GM23248 (cell line): ENCODE measurements at places on chromosomes 13 and 19. TPM values are rescaled to one million over a fixed set of nuclear protein-coding genes. Genes with fewer than 3 reads are reported as not detected.

GRCh38 chr13:99124794-99125316, 75.8 kb upstream of the UBAC2 start:
- no peaks in the 10 kb centered on the region for H3K27me3 ChIP-seq
- H3K4me3 ChIP-seq = peak overlapping the region; percentile 54
- H3K27ac ChIP-seq = no peak overlapping the region
- H3K36me3 ChIP-seq = no peaks in the 10 kb centered on the region
- peaks cover 24% of the 10 kb centered on the region for H3K4me1 ChIP-seq
- DNase-seq = peak; percentile 69

GRCh38 chr13:50711131-50711815, 132.2 kb downstream of the DLEU7 start:
- DNase-seq = no peak
- no peaks in the 10 kb centered on the region for H3K27me3 ChIP-seq
- H3K4me1 ChIP-seq = peaks cover 18% of the 10 kb centered on the region
- no peaks in the 10 kb centered on the region for H3K36me3 ChIP-seq
- H3K27ac ChIP-seq = no peak overlapping the region

- H3K27ac ChIP-seq = no peak overlapping the region
- no peak overlapping the region for H3K4me3 ChIP-seq
- DNase-seq = no peak
- no peaks in the 10 kb centered on the region for H3K4me1 ChIP-seq
- no peaks in the 10 kb centered on the region for H3K36me3 ChIP-seq
These were observed 37.6 kb upstream of the TSHZ3 start for GRCh38 chr19:31386806-31387205.

DNA sequence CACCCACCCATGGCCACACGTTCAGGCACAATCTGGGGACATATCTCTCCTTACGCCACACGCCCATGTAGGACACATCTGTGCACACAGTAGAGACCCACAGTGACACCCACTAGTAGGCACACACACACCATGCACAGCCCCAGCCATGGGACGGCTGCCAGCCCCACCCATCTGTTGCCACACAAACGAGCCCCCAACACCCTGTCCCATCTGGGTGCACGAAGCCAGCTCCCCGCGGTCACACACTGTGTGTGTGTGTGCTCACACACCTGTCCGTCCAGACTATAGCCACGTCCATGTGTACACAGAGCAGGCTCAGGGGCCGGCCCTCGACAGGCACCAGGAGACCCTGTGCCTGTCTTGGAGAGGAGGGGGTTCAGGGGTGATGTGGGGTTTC, 10.6 kb downstream of the ERFL start:
- H3K4me3 ChIP-seq = no peak overlapping the region
- H3K27ac ChIP-seq = no peak overlapping the region
- peaks cover 52% of the 10 kb centered on the region for H3K27me3 ChIP-seq
- no peaks in the 10 kb centered on the region for H3K36me3 ChIP-seq
- H3K4me1 ChIP-seq = no peaks in the 10 kb centered on the region

- H3K4me3 ChIP-seq = no peak overlapping the region
- H3K4me1 ChIP-seq = peaks cover 25% of the 10 kb centered on the region
- H3K27ac ChIP-seq = no peak overlapping the region
- no peaks in the 10 kb centered on the region for H3K36me3 ChIP-seq
These were observed 33.2 kb upstream of the RBM26 start for GRCh38 chr13:79439275-79439674.

DNA sequence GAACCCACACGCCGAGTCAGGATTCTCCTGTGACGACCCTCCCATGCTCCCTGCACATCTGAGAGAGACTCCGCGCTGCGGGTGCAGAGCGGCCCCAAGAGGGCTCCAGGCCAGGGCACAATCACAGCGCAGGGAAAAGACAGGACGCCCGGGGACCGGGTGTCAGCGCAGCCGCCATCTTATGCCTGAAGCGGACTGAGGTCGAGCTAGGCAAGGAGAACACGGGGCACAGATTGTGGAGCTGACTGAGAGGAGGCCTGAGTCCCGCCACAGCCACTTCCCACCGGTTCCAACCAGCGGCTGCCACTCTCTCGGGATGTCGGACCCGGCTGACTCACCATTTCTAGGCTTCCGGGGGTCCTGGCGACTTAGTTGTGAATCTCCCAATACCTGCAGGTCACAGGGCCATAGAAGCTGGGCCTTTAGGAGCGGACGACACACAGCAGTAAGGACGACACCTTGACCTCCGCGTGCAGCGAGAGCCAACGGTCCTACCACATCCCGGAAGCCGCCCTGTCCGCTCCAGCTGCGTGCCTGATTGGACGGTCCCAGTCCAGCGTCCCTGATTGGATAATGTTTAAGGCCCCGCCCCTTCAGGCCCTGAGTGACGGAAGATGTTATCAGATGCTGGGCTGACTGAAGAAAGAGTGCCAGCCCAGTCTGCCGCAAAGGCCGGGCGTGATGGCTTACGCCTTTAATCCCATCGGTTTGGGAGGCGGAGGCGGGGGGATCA, at the start of gene ZNF728:
Gene ZNF728, minus strand, starts transcription at position 487 of the 733 bp plus-strand sequence. Its CDS starts 146 bp downstream, at position 341.
- no peak within 1 kb of the TSS for H3K4me3 ChIP-seq
- H3K4me1 ChIP-seq = no peaks in the 10 kb centered on the region
- DNase-seq = no peak
- H3K36me3 ChIP-seq = no peaks in the 10 kb centered on the region

GRCh38 chr13:27424246-27425157, at the start of gene GTF3A:
Gene GTF3A, plus strand, starts transcription at chr13:27424619.
- H3K4me3 ChIP-seq = peak within 1 kb of the TSS; percentile 84
- H3K27me3 ChIP-seq = no peaks in the 10 kb centered on the region
- peak; percentile 95 for DNase-seq
- peak within 1 kb of the TSS; percentile 79 for H3K27ac ChIP-seq
- 0 out of 2 replicates have a peak, but pooled peaks cover 6% of the 10 kb centered on the region for H3K36me3 ChIP-seq

GRCh38 chr13:92843549-92843948, 383.1 kb upstream of the GPC6 start:
- peaks cover 27% of the 10 kb centered on the region for H3K4me1 ChIP-seq
- H3K36me3 ChIP-seq = no peaks in the 10 kb centered on the region
- H3K4me3 ChIP-seq = no peak overlapping the region

GRCh38 chr13:53560556-53560955, 531.9 kb downstream of the OLFM4 start:
- H3K27me3 ChIP-seq = no peaks in the 10 kb centered on the region
- no peak overlapping the region for H3K4me3 ChIP-seq
- H3K27ac ChIP-seq = no peak overlapping the region
- H3K4me1 ChIP-seq = no peaks in the 10 kb centered on the region
- H3K36me3 ChIP-seq = no peaks in the 10 kb centered on the region

GRCh38 chr13:95156208-95156607, 145.0 kb downstream of the ABCC4 start:
- DNase-seq = peak; percentile 42
- no peaks in the 10 kb centered on the region for H3K27me3 ChIP-seq
- no peak overlapping the region for H3K27ac ChIP-seq
- H3K4me3 ChIP-seq = no peak overlapping the region
- peaks cover 9% of the 10 kb centered on the region; the same call in 1 of the 2 replicates for H3K4me1 ChIP-seq
- no peaks in the 10 kb centered on the region for H3K36me3 ChIP-seq

DNA sequence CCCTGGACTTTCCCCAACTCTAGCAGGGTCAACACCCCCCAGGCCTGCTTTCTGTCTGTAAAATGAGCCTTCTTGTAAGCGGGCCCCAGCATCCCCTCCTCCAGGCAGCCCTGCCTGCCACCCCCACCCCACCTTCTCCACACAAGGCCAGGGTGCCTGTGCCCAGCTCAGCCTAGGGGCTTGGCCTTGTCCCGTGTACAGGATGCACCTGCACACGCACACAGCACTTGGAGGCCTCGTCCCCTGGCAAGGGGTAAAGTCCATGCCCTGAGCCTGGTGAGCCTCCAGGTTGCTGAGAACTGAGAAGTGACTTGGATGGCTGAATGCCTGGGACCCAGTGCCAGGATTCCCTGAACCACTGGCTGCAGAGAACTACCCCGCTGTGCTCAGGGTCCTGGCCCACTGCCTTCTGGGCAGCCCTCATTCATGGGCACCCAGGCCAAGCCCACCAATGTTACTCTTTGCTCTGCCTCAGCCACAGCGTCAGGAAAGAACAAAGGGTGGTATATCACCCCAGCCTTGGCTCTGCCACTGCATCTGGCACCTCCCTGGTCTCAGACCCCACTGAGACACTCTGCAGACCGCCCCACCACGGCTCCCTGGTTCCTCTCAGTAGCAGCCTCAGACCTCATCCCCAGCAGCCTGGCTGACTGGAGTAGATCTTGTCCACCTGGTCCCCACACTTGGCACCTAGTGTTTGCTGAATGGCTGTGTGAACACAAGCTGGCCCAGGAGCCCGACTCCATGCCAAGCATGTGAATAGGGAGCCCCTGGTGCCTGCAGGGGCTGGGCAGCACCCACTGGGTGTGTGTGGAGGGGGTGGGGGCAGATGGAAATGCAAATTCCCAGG, 1.8 kb upstream of the TM6SF2 start:
- no peak for DNase-seq
- H3K36me3 ChIP-seq = no peaks in the 10 kb centered on the region
- no peaks in the 10 kb centered on the region for H3K27me3 ChIP-seq
- no peak overlapping the region for H3K27ac ChIP-seq

DNA sequence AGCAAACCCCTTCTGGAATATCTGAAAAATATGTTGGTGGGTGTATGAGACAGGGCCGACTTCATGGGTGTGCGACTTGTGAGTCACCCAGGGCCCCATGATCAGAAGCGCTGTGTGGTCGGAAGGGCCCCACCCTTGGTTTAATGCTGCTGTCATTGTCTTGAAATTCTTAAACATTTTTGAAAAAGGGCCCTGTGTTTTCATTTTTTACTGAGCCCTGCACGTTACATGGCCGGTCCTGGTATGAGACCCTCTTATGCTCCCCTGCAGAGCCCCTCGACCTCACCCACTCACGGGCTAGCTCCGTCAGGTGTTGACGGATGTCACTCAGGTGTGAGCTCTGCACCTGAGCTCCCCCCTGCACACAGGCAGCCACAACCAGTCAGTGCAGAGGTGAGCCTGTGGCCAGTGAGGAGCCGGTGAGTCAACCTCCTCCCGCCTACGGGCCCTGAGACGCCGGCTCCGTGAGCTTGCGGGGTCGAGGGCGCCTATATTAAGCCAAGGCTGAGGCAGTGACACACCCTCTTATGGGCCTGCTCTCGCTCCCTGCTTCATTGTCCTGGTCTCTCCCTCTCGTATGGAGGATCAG, 27.7 kb downstream of the GADD45B start:
- H3K4me1 ChIP-seq = peaks cover 20% of the 10 kb centered on the region
- H3K36me3 ChIP-seq = no peaks in the 10 kb centered on the region
- H3K27me3 ChIP-seq = no peaks in the 10 kb centered on the region
- peak; percentile 95 for DNase-seq
- peak overlapping the region; percentile 97 for H3K27ac ChIP-seq

GRCh38 chr13:113273851-113274590, 23.0 kb upstream of the LAMP1 start:
- peaks cover 16% of the 10 kb centered on the region for H3K4me1 ChIP-seq
- H3K27ac ChIP-seq = peak overlapping the region; percentile 56
- H3K4me3 ChIP-seq = no peak overlapping the region
- H3K27me3 ChIP-seq = no peaks in the 10 kb centered on the region

DNA sequence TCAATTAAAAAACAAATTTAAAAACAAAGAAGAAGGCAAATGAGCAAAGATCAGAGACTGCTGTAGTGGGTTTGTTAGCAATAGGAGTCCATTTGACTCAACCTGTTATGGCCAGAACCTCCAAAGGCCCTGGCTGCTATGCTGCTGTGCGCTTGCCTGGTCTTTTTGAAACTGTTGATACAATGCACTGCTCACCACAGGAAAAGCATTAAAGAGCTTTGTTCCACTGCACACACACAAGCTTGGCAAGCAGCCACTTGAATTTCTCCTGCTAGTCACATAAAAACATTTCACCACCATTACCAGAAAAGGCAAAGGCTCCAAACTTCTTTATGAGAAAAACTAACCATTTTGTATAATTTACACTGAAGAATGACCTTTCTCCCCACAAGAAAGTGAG, 132.2 kb downstream of the FREM2 start:
- H3K4me1 ChIP-seq = no peaks in the 10 kb centered on the region
- H3K36me3 ChIP-seq = no peaks in the 10 kb centered on the region
- no peak overlapping the region for H3K27ac ChIP-seq
- no peak for DNase-seq
- no peak overlapping the region for H3K4me3 ChIP-seq

DNA sequence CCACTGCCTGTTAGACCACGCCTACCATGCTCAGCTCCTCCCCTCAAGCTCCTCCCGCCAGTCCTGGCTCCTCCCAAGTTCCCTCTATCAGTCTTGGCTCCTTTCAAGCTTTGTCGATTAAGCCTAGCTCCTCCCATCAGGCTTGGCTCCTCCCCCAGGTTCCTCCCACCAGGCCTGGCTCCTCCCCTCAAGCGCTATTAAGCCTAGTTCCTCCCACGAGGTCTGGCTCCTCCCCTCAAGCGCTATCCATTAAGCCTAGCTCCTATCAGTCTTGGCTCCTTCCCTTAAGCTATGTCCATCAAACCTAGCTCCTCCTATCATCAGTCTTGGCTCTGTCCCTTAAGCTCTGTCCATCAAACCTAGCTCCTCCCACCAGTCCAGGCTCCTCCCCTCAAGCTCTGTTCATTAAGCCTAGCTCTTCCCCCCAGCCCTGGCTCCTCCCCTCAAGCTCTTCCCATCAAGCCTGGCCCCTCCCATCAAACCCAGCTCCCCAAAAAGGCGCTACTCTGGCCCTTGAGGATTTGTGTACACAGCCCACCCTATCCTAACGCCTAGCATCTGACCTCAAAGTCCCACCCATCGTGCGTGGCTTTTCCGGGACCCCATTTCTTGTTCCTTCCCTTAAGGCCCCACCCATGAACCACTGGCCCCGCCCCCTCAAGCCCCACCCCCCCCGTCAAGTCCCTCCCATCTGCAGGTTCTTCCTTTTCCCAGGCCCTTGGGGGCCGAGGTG, 10.0 kb downstream of the CAMSAP3 start:
- no peaks in the 10 kb centered on the region for H3K36me3 ChIP-seq
- peak; percentile 19 for DNase-seq
- no peaks in the 10 kb centered on the region for H3K4me1 ChIP-seq
- no peak overlapping the region for H3K27ac ChIP-seq

DNA sequence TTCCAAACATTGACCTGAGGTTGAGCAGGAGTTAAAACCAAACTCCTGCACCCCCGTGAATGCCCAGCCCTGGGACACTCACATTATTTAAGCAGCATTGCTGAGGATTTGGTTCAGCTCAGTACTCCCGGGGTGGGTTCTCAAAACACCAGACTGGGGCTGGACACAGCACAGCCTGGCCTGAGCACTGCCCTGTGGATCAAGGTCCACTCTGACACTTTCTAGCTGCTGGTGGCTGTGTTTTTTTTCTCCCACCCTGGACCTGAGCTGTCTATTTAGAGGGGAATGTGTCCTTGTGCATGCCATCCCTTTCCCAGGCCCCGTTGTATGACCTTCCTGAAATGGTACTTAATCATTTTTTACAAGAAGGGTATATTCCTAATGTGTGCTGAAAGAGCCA, 94.7 kb upstream of the GJB6 start:
- no peak overlapping the region for H3K27ac ChIP-seq
- no peak overlapping the region for H3K4me3 ChIP-seq
- no peak for DNase-seq
- 0 out of 2 replicates have a peak, but pooled peaks cover under 1% of the 10 kb centered on the region for H3K4me1 ChIP-seq
- peaks cover 14% of the 10 kb centered on the region for H3K27me3 ChIP-seq

Gene WIZ
- total RNA-seq = 18.8 and 22.0 TPM in 2 replicates

Gene PCP2
- total RNA-seq = not detected in 2 replicates

Gene PRODH2
- total RNA-seq = not detected in 2 replicates

Gene MRPS31
- total RNA-seq = 2.9 and 9.8 TPM in 2 replicates
